Neuronal stem cell (in vitro differentiated cells): ENCODE measurements at places on chromosomes 12 and 14.

DNA sequence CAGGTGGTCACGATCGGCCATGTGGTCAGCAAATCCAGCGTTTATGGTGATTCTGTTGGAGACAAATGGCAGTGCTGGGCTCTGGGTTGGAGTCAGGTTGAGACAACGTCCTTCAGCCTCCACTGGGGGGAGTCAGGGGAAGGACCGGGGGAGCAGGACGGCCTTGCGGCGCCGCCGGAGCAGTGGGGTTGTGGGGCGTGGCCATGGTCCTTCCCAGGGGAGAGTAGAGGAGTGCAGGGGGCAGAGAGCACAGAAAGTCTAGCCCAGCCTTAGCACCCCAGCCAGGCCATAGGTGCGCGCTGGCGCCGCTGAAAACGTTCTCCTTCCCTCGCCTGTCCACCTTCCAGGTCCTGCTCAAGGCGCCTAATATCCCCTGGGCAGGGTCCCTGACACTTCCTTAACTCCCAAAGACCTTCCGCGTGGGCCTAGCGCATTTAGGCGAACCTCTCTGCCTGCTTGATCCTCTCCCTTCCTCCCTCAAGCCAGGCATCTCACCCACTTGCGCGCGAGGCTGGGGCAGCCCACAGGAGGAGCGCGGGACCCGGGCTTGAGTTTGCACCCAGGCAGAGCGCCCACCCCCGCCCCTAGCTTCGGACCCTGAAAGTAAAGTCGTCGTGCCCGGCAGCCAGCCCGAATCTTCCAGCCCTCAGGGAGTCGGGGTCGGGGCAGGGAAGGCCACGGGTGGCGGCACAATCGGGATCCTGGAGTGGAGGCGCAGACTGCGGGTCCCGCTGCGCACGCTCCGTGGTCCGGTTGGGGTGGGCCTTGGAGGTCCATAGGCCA is 3.1 kb upstream of the KIF26A start:
- no peak for DNase-seq

GRCh38 chr12:90677055-90677454 is 277.9 kb downstream of the CCER1 start:
- DNase-seq, result no peak

GRCh38 chr14:29749327-29749726 is 178.3 kb downstream of the PRKD1 start:
- DNase-seq, result no peak

- DNase-seq, result no peak
Observed at GRCh38 chr12:58361056-58361455, 419.7 kb downstream of the ATP23 start.

DNA sequence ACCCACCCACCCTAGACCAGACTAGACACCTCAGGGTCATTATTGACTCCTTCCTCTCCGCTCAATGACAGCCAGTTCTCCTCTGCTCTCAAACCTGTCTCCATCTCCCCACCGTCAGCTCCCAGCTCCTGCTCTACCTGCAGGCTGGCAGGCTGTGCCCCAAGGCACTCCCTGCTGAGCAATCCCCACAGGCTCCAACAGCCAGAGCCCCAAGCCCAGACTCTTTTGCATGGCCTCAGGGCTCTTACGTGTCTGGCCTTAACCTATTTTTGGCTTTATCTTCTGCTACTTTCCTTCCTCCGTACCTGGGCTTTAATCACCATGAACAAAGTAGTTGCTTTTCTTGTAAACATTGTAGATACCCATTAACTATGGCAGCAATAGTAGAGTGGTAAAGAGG is 162.9 kb upstream of the PRMT8 start:
- DNase-seq, result no peak

DNA sequence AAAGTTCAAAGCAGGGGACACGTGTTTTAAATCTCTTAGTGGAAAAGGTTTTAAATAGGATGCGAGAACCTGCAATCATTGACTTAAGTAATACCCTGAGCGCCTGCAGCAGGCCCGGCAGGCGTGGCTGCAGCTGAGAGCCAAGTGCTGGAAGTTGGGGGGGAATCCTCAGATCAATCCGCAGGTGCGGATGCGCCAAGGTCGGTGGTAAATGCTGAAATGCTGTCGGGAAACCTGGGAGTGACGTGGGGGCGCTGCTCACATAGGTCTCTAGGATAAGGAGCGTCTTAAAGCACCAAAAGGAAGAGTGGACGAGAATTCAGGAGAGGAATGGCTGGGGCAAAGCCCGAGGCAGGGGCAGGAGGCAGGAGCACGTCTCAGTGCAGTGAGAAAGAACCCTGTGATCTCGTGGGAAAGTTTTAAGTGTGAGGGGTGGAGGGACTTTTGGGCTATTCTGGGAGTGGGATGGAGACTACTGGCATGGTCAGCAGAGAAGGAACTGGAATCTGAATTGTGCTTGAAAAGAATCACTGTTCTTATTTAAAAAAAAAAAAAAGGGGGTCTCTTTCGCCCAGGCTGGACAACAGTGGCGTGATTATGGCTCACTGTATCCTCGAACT is 883 bp upstream of the CDCA4 start:
- DNase-seq, result no peak

GRCh38 chr14:75188520-75189268 is 12.3 kb upstream of the TMED10 start:
- no peak for DNase-seq

DNA sequence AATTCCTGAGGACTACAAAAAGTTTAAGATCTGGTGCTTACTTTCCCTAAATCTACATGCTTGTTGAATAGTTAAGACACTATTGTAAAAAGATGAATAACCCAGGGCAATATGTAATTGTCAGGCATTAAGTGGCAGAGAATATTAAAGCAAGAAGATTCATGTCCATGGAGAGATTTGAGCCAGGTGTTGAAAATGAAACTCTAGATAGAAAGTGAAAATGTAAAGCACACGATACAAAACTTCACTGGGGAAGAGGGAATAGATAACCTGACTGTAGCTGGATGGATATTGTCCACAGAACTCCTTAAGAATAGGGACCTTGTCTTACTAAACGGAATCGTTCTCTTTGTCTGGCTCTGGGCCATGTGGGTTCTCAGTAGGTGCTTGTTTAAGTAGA is 5.0 kb downstream of the CAND1 start:
- no peak for DNase-seq

- peak; percentile 15 for DNase-seq
Observed at GRCh38 chr12:53179687-53180219, 769 bp upstream of the ZNF740 start.

GRCh38 chr12:103455020-103455763 is 40.6 kb downstream of the C12orf42 start:
- DNase-seq, result no peak

DNA sequence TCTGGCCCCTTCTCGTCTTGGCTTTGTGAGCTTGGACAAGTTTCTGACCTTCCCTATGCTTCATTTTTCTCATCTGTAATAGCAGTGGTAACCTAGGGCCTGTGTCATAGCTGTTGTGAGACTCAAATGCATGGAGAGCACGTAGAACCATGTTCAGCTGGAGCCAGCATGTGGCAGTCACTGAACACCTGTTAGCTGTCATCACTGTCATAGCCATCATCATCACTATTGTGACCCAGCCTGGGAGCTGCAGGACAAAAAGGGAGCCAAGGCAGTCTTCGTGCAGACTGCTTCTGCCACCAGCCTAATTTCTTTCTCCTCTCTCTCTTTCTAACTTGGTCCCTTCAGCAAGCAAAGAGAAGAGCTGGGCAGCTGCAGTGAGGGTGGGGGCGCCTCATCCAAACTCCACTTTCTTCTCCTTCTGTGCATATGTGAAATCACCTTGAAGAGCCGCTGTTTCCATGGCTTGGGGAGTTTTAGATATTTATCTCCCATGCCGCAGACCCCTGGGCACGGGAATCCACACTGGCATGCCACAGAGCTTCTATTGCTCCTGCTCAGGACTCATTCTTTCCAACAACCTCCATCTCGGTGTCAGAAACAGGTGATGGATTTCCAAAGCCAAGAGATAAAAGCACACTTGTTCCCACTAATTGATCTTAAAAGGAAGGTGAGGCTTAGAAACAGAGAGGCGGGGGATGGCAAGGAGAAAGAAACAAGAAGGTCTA is 87.0 kb downstream of the SRRM4 start:
- DNase-seq, result no peak

DNA sequence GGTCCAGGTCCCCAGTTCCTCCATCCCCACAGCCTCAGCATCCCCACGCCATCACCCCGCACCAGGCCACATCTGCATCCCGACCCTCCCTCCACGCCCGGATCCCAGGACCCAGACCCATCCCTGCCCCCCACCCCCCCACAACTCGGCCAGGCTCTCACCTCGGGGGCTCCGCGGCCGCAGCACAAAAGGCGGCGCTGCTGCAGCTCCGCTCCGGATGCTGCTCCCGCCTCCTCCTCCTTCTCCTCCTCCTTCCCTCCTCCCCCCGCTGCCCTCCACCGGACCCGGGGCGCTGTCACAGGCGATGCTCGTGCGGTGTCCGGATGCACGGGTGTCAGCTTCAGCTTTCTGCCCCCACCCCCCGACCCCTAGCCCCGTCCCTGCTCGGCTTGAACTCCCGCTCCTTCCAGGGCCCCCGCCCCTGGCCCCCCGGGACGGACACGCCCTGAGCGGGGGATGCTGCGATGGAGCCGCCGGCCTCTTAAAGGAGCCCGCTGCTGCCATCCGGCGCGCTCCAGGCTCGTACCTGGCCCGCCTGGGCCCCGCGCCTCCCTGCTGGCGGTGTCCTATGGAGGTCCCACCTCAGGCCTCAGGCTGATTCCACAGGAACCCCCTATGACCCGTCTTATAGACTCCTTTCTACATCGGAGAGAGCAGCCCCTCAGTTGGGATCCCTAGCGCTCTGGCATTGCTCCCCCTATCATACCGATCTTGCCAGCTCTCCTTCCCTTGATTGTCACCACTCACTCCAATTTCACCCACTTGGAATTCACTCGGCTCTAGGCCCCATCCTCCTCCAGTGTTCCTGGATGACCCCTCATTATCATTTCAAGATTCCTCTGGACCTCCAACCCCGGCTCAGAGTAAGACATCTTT is at the start of gene MAP3K12:
Gene MAP3K12, minus strand, starts transcription at position 193 of the 876 bp plus-strand sequence. CDS start 12,067 bp downstream, outside the sequence.
- DNase-seq, result peak; percentile 54

GRCh38 chr12:62251609-62251958 is 8.6 kb upstream of the USP15 start:
- no peak for DNase-seq

DNA sequence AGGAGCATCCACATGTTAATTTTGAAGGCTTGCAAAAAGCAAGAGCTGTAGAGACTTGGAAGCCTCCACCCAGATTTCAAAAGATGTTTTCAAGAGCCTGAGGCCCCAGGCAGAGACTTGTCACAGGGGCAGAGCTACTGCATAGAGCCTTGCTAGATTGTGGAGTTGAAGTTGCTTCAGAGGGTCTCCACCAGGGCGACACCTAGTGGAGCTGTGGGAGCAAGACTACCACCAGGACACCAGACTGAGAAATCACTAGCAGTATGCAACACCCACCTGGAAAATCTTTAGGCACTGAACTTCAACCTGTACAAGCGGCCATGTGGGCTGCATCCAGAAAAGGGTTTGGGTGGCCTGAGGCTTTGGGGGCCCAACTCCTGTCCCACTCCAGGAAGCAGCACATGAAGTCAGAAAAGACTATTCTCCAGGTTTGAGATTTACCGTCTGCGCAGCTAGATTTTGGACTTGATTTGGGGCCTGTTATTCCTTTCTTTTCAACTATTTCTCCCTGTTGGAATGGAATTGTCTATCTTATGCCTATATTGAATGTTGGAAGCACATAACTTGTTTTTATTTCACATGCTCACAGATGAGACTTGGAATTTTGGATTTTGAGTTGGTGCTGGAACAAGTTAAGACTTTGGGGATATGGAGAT is 508.6 kb downstream of the FLRT2 start:
- DNase-seq, result peak; percentile 17

DNA sequence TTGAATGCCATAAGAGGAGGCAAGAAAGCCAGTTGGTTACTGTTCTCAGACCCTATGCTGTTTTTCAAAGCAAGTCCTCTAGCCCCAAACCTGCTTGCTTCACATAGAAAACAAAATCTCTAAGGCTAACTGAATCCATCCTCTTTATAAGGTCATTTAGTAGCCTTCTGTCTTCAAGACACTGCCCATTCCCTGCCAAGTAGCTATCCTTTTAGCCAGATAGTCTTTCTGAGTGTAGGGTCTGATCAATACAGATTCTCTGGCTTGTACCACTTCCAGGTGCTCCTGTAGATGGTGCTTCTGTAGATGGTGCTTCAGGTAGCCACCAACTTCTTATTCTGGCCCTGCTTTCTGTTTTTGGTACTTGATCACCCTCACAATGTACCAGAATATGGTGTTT is 15.9 kb upstream of the CCER1 start:
- DNase-seq, result no peak

GRCh38 chr14:61649283-61649682 is 46.0 kb upstream of the HIF1A start:
- no peak for DNase-seq

DNA sequence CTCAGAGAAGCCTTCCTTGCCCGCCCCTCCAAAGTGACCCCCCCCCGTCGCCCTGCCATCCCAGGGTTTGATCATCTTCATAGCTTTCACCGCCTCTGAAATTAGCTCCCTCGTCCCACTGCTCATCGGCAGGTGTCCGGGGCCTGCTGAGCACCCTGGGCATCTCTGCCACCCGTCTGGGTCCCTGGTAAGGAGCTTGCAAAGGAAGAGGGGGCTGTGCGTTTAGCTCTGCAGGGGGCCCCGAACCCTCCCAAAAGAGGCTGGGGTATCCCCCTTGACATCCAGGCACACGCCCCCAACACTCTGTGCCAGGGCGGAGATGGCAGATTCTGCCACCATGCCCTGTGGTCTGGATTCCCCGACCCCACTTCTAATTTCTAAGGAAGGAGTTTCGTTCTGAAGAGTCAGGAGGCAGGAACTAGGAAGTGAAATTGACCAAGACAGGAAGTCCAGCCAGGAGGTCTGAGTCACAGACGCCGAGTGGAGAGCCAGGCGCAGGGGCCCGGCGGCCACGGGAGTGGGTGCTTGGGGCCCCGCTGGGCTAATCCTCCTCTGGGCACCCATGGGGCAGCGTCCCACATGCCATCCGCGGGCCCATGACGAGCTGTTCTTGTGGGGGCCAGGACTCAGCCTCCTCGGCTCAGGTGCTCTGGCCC is 95.7 kb downstream of the RFLNA start:
- no peak for DNase-seq

- no peak for DNase-seq
Observed at GRCh38 chr12:130474599-130475269, 137.0 kb downstream of the PIWIL1 start.

GRCh38 chr12:91356405-91356804 is 173.8 kb upstream of the DCN start:
- no peak for DNase-seq
